ENCODE measurements at places on chromosomes 5 and 9.

- no peak for DNase-seq
Observed at GRCh38 chr9:38681747-38682227, 38.1 kb downstream of the FAM240B start.

- DNase-seq: no peak
Observed at GRCh38 chr5:151082282-151082902, 1.6 kb upstream of the TNIP1 start.

DNA sequence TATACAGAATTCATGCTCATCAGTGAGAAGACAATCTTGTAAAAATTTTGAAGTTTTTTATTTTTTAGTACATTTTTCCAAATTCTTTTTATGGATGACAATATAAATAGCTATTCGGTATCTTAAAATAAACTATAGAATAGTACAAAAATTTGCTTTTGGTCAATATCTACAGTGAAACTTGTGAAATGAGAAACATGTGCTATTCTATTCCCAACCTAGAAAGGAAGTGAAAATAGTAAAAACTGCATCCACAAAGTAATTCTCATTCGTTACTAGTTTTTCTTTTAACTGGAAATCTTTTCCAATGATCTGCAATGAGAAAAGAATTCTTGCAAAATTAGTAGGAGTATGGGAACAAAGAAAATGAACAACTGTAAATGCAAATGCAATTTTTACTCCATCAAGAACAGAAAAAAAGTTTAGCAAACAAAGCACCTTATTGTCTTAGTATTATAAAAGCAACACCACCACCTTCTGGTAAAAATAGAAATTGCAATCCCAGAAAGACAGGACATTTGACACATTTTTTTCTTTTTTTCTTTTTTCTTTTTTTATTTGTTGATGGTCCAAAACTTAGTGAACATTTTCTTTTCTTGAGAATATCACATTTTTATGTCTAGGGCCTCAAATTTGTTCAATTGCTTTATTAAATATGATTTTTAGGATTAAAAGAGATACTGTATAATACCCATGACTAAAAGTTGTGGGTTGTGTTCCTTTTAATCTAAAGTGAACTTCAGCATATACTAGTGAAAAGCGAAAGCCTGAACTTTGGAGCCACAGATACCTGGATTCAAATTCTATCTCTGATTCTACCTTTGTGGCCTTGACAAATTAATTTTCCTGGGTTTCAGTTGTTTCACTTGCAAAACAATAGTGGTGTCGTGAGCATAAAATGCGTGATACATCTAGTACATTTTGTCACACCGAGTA, 72.3 kb downstream of the SLCO4C1 start:
- DNase-seq: peak; percentile 13

DNA sequence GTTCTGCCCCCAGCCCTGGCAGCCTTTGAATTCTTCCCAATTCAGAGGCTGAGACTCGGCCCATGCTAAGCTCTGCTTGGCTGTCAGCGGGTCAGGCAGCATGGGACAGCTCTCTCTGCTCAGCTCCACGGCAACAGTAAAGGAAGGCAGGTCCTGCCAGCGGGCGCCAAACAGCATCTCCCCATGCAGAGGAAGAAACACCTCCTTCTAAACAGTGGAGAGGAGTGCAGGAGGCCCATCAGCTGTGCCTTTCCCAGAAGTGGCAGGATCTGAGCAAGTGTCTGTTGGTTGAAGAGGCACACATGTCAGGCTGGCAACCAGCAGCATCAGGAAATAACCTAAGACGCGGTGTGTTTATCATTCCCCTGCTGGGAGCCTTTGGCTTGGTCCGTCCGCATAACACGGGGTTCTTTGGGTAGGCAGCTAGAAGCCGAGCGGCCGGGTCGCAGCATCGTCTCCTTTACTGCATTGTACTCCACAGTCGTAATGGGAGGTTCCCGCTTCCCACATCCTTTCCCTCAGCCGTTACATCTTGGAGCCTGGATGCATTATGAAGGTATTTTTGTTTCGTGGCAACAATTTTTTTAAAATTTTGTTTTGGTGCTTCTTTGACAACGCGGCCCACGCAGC, 42.7 kb upstream of the NCS1 start:
- DNase-seq: no peak

DNA sequence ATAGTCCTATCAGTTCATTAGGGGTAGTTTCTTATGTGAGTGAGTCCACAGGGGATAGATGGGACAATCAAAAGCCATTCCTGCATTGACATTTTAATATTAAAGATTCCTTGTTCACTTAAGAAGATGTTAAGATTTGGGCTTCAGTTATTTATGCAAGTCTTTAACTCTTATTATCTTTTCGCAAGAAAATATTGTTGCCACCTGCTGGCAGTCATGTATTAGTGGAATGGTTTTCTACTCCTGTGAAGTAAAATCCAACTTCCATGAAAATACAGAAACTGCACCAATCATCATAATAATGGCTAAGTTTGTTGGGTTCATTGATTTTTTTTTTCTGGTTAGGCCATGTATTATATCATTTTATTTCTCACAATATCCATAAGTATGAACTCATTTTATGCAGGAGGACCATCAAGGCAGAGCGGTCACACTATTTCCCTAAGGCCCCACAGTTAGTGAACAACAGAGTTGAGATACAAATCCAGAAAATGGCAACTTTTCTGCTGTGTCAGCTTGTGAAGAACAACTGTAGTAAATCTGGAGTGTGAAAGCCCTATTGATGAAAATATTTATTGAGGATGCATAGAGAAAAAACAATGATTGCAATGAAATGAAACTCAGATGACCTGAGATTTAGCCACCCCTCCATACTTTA, 88.5 kb upstream of the TXNDC8 start:
- DNase-seq: no peak

- DNase-seq: no peak
Observed at GRCh38 chr5:389891-390622, 52.9 kb upstream of the EXOC3 start.

- DNase-seq: no peak
Observed at GRCh38 chr5:143213851-143214363, 189.6 kb downstream of the NR3C1 start.

DNA sequence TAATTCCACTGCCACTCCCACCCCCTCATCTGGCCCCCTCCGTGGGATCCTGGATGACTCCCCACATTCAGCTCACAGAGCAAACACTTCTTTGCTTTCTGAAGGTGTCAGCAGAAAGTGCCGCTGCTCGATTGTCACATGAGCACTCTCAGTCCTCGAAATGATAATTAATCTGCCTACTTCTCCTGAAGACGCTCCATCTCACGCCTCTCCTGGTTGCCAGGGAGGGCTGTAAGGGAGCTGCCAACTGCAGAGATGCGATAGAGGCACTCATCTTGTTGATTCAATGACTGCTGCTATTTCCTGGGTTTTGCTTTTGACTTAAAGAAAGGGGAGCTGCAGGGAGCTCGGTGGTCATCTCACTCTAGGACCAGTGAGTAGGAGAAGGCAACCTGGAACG, 206.5 kb downstream of the DAB2IP start:
- peak; percentile 38 for DNase-seq

DNA sequence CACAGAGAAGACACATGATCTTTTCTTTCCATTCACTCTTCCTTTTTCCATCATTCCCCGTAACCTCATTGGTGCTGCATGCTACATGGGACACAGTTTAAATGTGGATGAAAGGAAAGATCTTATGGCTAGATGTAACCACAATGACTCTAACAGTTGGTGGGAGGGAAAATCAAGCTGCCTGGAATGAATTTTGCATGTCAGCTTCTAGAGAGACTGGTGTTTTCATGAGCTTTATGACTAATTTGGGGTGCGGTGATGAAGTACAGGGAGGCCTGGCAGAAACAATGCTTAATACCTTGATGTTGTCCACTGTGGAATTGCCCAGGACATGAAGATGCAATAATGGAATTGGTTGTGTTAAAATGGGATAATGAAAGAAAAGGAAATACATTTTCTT, 55.9 kb upstream of the MYO10 start:
- no peak for DNase-seq

GRCh38 chr5:999724-1000123, 8.9 kb upstream of the NKD2 start:
- no peak for DNase-seq

- DNase-seq: no peak
Observed at GRCh38 chr9:113137196-113138168, 13.3 kb upstream of the SLC31A2 start.

- no peak for DNase-seq
Observed at GRCh38 chr9:33379666-33380389, 22.5 kb downstream of the AQP7 start.

Measured in NCI-H774 (cell line).